ENCODE measurements at places on chromosomes 12 and 14.

DNA sequence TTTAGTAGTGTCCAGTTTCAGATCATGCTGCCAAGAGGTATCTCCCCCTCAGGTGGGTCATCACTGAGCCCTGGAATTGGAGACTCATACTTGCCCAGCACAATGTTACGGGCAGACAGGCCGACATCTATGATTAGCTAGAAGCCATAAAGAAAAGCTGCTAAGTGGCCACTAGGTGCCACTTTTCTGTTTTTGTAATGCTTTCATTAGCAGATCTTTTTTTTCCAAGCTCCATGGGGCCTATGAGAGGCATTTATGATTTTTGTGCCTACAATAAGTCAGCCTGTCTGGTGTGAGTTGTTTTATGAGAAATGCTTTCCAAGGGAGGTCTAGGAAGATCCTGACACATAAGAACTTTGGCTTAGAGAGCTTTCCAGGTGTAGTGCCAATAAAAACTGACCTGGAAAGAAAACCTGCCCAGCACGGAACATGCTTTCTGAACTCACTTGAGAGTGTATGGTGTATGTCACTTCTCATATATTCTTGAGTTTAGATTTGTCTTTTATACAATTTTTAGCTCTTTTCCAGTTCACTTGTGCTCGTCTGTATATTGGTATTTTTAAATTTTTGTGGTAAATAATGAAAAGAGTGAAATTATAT is 21.8 kb upstream of the SMCO2 start:
- peak; percentile 20 for DNase-seq

GRCh38 chr12:106648736-106649135 is 65.9 kb downstream of the RFX4 start:
- DNase-seq, result no peak

- DNase-seq, result no peak
Observed at GRCh38 chr12:15633201-15633600, 156.0 kb downstream of the EPS8 start.

- DNase-seq, result no peak
Observed at GRCh38 chr12:99128246-99128802, 483.2 kb downstream of the APAF1 start.

DNA sequence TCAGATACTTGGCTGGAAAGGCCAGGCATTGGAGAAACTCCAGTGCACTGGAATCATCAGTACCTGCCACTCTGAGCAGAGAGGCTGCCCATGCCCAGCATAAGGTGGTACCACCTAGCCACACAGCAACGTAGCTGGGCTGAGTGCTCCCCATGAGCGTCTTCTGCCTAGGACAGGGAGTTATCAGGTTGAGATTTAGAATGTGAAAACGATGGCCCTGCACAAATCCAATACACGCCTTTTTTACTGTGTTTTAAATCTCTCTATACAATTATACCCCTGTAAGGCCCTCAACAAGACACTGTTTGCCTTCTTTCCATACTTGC is 66.7 kb upstream of the PTGR2 start:
- no peak for DNase-seq

DNA sequence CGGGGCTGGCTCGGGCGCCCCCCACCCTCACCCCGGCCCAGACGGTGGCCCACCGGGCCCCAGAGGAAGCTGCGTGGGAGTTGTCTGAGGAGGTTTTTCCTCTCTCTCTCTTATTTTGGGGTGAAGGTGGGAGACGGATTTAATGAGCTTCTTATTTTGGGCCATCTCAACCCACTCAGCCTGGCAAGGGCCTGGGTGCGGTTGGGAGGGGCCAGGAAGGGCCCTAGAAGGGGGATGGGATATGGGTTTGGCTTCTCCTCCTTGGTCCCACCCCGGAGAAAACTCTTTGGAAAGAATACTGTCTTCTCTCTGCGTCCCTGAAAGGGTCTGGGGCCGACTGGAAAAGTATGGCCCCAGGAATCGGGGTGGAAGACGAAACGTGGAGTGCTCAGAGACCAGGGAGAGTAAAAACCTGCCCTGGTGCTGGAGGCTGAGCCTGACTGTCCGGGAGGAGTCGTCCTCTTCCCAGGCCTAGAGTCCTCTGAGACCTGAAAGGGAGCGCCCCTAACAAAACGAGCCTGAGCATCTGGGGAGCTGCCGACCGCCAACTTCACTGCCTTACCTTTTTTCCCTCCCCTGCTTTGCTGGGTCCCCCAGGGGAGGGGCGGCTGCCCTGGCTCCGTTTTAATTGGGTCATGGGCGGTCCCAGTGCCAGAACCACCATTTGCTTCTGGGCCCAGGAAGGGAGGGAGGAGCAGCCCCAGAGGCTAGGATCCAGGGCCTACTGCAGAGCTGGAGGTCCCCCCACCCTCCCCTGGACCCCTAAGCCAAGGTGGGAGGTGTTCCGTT is 1.6 kb downstream of the MMP14 start:
- no peak for DNase-seq

- DNase-seq, result no peak
Observed at GRCh38 chr12:38053655-38054464, 262.7 kb upstream of the ALG10B start.

DNA sequence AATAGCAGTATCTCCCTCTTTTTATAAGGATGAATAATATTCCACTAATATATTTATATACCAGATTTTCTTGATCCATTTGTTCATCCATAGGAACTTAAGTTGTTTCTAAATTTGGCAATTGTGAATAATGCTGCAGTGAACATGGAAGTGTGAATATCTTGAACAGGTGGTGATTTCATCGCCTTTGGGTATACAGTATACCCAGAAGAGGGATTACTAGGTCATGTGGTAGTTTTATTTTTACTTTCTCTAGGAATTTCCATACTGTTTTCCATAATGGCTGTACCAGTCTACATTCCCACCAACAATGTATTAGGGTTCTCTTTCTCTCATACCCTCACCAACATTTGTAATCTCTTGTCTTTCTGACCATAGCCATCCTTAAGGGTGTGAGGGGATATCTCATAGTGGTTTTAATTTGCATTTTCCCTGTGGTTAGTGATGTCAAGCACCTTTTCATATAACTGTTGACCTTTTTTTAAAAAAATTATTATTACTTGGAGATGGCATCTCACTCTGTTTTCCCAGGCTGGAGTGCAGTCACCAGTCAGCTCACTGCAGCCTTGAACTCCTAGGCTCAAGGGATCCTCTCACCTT is 20.5 kb downstream of the PPHLN1 start:
- DNase-seq, result no peak

DNA sequence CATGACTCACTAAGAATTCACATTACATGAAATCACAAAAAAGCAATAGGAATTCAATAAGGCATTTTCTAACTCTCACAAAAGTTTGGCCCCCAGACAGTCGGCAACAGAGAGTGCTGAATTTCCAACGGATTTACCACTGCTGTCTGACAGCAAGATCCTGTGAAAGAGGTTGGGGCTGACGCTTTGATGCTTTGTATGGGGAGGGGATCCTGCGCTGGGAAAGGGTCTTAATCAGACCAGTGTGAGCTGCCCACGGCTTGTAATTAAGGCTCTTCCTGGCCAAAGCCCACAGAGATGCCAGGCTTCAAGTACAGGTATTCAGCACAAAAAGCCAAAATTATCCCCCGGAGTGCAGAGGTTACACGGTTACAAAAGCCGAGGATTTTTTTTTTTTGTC is 66.8 kb upstream of the TMCC3 start:
- DNase-seq, result no peak

- no peak for DNase-seq
Observed at GRCh38 chr12:116426391-116427136, 132.6 kb upstream of the MAP1LC3B2 start.

DNA sequence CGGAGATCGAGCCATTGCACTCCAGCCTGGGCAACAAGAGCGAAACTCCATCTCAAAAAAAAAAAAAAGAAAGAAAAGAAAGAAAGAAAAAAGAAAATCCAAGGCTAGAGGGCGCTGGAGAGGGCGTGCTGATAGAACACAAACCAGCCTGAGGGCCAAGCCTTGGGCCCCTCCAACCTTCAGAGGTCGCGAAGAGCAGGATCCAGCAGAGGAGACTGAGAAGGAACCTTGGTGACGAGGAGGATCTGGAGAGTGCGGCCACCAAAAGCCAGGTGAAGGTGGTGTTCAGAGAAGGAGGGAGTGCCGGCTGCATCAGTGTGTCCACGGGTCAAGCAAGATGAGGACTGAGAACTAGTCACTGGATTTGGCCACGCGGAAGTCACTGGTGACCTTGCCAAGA is 4.1 kb upstream of the DYNC1H1 start:
- DNase-seq, result no peak

DNA sequence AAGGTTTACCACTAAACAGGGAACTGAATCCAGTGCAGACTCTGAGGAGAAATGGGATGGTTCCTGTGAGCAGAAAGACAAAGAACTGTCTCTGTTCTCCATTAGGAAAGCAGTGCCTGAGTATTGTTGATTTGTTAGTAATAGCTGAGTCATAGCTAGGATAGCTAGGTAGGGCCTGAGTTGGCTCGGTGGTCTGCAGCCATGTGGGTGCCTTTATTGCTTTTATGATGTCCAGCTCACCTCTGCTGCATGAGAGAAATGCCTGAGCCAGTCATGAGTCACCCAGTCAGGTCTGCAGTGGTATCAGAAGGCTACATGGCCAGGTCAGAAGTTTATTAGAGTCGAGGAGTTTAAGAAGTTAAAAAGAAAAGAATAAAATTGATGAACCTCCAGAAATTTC is 24.2 kb downstream of the TRHDE start:
- no peak for DNase-seq

- DNase-seq, result no peak
Observed at GRCh38 chr14:33491112-33491511, 459.8 kb downstream of the EGLN3 start.

DNA sequence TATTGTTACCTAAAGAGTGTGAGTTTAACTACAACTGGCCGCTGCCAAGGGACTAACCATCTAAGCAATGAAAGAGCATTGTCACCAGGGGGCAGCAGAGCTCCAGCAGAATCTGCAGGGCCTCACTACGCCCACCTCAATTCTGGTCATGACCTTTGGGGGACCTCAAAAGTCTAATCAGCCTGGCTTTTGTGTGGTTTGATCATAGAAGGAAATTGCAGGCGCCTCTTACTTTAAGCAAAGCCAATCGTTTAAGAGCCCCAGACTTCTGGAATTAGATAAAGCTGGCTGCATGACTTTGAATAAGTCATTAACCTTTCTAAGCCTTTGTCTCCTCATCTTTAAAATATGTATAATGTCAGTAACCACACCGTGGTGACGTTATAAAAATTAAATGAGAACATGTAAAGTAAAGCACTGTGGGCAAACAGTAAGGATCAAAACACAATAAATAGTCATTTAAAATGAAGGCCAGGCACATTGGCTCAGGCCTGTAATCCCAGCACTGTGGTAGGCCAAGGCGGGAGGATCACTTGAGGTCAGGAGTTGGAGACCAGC is 58.6 kb downstream of the TBX3 start:
- peak; percentile 53 for DNase-seq

DNA sequence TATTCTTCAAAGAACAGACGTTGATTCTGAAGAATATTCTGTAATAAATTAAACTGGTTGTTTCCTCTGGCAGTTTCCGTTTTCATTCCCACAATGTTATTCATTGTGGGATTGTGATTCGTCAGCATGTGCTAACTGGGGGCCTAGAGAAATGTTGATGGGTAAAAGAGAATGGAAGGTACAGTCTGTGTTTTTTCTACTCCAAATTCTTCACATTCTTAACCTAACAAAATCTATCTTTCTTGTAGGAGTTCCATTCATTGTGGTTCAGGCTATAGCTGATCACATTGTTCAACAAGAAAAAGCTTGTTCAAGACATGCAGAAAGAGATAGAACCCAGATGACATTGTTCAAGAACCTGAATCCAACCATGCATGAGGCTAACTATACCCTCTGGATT is 5.9 kb downstream of the CD163 start:
- no peak for DNase-seq
